Left lobe of liver (tissue), 2 donors: ENCODE measurements at places on chromosomes 16 and 17. TPM values are rescaled to one million over a fixed set of nuclear protein-coding genes. Genes with fewer than 3 reads are reported as not detected.

Gene MT4
- total RNA-seq, result not detected

Gene PRSS27
- total RNA-seq, result 0.45 TPM

Gene GPR139
- total RNA-seq, result not detected

Gene PYY
- total RNA-seq, result not detected

Gene FOXJ1
- 0.08 TPM for total RNA-seq

Gene KRT36
- not detected for total RNA-seq

Gene FAM83G
- 11.7 TPM for total RNA-seq

Gene TTYH2
- total RNA-seq, result 0.81 TPM

Gene XAF1
- 27.2 TPM for total RNA-seq

Gene KRT24
- not detected for total RNA-seq

Gene DLX4
- total RNA-seq, result not detected

Gene NECAB2
- 12.9 TPM for total RNA-seq

Gene ZNF276
- total RNA-seq, result 13.2 TPM

Gene ASIC2
- not detected for total RNA-seq

Gene KRTAP1-5
- not detected for total RNA-seq

Gene CLDN9
- 1.5 TPM for total RNA-seq

Gene PRAC1
- total RNA-seq, result not detected

Gene SERPINF2
- 1,138 TPM for total RNA-seq
